Stimulated activated naive CD8-positive, alpha-beta T cell treated with anti-CD3 and anti-CD28 coated beads, Interleukin-15, amount 100 ng/mL, for 72 hours (primary cell): ENCODE measurements at places on chromosomes 3 and 15.
A peak's percentile ranks its signal among the peaks of the same experiment; 100 is the strongest.

GRCh38 chr3:142975316-142975995 is 12.0 kb upstream of the PAQR9 start:
- no peak for DNase-seq

DNA sequence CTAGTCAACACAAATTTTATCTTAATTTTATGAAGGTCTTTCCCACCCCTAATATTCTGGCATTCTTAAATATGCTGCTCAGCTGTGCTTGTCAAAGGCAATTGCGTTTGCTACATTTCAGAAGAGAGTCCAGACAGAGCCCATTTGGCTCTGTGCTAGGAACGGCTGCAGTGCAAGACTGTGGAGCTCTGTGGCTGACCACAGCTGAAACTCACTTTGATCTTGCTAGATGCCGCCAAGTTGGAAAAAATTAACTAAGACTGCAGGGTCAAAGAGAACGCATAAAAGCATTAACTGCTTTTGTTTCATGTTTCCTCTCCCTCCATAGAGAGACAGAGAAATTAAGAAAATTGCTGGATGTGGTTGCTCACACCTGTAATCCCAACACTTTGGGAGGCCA is 7.6 kb upstream of the PPP1R2 start:
- peak; percentile 32 for DNase-seq

DNA sequence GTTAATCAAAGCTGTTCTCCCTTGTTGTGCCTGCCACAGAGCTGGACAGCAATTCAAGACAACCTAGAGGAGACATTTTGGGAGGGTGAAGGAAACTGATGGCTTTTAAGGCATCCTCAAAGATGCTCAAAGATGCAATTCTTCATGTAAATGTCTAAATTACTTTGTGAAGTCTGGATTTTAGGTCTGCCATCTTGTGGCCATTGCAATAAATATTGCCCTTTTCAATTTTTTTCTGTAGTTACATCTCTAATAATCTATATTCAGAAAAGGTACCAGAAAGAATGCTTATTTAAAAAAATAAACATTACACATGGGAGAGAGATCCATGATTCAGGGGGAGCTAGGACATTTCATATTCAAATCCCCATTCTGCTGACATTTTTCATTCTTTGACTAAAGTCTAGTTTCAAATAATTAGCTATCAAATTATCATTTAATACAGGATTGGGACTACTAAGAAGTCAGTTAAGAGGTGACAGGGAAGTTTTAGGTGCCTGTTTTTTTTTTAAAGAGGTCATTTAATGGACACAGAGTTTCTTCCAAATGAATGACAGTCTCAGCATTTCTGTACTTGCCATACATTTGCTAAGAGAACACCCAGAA is 259.8 kb upstream of the WNT5A start:
- DNase-seq = no peak

GRCh38 chr3:71072287-71072686 is 511.2 kb downstream of the FOXP1 start:
- DNase-seq = no peak

DNA sequence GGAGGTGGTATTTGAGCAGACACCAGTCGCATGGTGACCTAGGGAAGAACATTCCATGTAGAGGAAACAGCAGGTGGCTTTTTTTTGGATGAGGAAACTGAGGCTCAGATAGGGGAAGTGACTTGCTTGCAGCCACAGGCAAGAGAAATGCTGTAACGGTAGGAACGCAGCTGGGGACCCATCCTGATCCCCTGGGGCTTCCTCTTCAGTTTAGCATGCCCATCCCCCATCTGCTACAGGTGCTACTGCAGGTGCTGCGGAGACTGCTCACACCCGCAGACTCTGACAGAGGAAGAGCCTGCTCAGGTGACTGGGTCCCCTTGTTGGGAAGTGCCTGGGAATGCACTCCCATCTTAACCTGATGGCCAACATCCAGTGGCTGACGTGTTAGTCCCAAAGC is 55.4 kb upstream of the SEC13 start:
- DNase-seq = no peak

DNA sequence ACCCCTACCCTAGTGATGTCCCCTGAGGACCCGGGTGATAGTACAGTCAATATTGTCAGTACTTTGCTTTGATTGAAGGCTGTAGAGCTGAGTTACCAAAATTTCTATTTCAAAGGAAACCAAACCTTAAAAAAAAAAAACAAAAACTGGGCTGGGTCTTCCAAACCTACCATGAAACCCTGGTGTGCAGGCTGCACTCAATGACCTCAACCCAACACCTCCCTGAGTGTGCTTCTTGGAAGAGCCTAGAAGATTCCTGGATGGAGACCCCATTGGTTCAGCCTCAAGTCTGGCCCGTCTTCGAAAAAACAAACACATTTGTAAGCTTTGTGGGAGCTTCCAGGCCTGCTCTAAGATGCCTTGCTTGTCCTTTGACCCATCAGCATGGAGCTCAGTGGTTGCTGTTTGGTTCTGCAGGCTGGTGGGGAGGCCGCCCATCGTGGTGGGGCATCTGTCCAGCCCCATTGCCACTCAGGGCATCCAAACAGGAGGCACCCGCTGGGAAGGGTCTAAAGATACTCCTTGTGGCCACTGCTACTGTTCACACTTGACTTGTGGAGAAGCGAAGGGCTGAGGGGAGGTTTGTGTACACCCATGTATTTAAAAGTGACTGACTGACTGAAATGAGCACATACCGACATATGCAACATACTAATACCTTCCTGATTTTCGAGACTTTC is 32.2 kb downstream of the CRTAP start:
- DNase-seq = no peak

DNA sequence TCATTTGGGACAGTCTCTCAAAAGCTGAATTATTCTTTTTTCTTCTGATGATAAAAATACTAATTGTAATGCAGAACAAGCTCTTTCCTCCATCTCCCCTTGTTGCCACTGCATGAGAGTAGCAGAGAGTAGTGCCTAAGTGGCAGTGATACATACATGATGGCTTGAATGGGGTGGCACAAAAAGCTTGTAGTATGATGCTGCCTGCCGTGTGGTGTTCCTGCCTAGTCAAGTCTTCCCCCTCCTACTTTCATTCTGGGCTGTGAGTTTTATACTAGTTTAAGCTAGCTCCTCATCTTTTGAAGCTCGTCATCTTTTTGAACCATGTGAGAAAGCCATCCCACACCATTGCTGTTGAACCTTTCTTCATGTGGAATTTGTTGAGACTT is 230.5 kb downstream of the NFKBIZ start:
- DNase-seq = no peak

- DNase-seq = no peak
Observed at GRCh38 chr3:85796140-85796539, 837.4 kb downstream of the CADM2 start.

- no peak for DNase-seq
Observed at GRCh38 chr15:96586901-96587300, 256.4 kb downstream of the NR2F2 start.

DNA sequence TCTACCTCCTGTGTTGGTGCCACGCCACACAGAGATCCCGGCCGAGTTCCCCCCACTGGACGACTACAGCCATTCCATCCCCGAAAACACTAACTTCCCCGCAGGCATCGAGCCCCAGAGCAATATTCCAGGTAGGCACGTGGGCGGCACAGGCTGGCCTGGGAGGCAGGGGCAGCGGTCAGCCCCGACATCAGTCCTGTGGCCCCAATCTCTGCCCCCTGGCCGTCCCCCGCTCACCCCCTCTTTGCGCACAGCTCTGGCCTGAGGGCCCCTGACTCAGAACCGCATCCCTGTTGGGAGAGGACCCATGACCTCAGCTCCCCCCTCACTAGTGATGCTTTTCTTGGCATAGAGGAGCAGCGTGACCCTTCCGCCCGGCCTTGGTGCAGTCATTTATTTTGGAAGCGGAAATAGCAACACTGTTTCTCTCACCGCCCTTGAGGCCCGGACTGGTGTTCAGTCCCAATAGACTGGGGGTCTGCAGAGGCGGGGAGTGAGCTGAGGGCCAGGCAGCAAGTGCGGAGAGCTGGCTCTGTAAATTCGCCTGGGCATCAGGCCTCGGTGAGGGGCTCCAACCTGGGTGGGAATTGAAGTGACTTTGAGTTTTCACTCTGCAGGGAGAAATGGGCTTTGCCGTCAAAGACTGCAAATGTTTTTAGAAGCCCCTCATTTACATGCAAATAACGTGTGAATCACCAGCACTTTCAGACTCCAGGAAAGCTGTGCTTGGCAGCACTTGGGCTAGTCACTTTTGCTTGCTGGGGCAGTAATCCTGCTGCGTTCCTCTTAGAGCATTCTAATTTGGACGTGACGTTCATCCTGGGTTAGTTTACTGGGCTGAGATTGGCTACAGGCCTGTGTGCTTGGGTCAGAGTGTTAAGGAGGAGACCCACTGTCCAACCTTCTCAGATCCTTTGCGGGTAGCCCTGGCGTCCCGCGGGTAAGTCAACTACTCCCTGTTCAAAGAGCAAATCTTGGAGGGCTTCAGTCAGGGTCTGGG is 88.9 kb downstream of the AAGAB start:
- no peak for DNase-seq

GRCh38 chr3:48858709-48859108 is 11.0 kb upstream of the PRKAR2A start:
- no peak for DNase-seq

DNA sequence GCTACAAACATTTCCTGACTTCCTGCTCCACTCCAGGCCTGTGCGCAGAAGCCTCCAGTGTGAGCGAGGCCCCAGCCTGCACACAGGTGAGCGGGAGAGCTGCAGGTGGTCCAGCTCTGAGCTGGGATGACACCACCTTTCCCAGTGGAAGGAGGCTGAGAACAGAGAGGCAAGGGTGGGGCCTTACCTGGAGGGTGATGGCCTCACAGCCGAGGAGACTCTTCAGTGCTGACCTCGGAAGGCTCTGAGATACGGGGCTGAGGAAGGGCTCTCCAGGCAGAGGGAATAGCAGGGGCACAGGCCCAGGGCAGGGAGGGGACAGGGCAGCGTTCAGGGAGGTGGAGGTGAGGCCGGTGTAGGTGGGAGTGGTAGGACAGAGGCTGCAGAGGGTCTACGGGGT is 70.8 kb downstream of the EFCAB12 start:
- DNase-seq = no peak

GRCh38 chr15:47903368-47903767 is 186.1 kb downstream of the SEMA6D start:
- DNase-seq = no peak

DNA sequence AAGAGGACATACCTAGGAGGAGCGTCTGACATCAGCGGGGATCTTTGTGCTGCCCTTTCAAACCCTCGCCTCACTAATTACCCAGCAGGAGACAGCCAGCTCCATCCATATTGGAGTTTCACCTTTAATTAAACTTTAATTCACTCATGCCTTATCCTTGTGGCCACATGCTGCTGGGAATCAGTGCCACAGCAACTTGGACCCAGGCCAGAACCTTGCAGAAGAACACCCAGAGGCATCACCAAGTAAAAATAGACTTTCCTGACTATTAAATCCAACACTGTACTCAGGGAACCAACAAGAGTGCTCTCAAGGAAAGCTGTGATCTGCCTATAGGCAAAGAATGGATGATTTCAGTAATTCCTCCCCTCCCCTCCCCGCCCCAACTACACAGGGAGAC is 23.9 kb downstream of the EIF1B start:
- no peak for DNase-seq

GRCh38 chr3:14853271-14853951 is 34.6 kb downstream of the FGD5 start:
- DNase-seq = no peak

DNA sequence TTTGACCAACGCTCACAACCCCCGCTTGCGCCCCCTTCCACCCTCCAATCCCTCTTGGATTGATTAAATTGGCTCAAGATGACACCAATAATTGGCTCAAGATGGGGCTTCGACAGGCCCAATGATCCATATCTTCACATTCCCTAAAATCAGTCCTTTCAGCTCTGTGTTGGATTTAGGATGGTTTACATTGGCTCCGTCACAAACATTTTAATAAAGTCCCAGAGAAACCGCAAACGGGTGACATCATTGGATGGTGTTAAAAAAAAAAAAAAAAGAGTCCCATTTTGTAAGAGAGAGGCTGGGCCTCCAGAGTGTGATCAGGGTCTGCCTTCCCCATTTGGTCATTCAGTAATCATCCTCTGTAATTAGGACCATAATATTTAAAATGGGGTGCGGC is 113.4 kb upstream of the MRPS22 start:
- no peak for DNase-seq

GRCh38 chr15:45180201-45180600 is 7.6 kb downstream of the SHF start:
- no peak for DNase-seq

DNA sequence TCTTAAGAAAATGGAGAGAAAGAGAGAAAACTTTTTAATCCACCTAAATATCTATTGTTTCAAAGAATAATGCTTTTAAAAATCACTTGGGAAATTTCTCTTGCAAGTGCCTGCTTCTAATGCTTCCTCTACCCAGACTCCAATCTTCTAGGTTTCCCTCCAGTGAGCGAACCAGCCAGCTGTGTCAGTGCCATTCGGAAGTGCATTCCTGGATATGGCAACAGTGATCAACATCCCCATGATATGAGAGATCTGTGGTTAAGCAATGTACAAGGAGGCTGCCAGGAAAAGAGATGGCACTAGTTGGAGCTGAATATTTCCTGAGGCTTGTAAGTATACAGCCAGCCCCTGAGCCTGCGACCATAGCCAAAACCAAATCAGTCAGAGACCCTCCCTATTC is 53.3 kb upstream of the KCNMB2 start:
- no peak for DNase-seq

- DNase-seq = no peak
Observed at GRCh38 chr3:185701611-185702261, 115.6 kb downstream of the SENP2 start.

GRCh38 chr3:30439451-30440053 is 166.8 kb upstream of the TGFBR2 start:
- DNase-seq = no peak

GRCh38 chr3:177567833-177568232 is 370.6 kb upstream of the TBL1XR1 start:
- no peak for DNase-seq

GRCh38 chr3:128052595-128053351 is 536 bp downstream of the SEC61A1 start:
- DNase-seq = no peak

- no peak for DNase-seq
Observed at GRCh38 chr3:118199044-118199443, 835.6 kb downstream of the IGSF11 start.

- no peak for DNase-seq
Observed at GRCh38 chr3:149077628-149078027, 8.7 kb downstream of the HLTF start.

GRCh38 chr3:48473617-48473952 is 27.0 kb downstream of the ATRIP start:
- no peak for DNase-seq

GRCh38 chr3:126158016-126158911 is 22.1 kb downstream of the ALDH1L1 start:
- no peak for DNase-seq
